ENCODE measurements at places on chromosomes 5 and 9.

- no peak for DNase-seq
Measured at GRCh38 chr5:59728356-59728755, 165.2 kb downstream of the PDE4D start.

DNA sequence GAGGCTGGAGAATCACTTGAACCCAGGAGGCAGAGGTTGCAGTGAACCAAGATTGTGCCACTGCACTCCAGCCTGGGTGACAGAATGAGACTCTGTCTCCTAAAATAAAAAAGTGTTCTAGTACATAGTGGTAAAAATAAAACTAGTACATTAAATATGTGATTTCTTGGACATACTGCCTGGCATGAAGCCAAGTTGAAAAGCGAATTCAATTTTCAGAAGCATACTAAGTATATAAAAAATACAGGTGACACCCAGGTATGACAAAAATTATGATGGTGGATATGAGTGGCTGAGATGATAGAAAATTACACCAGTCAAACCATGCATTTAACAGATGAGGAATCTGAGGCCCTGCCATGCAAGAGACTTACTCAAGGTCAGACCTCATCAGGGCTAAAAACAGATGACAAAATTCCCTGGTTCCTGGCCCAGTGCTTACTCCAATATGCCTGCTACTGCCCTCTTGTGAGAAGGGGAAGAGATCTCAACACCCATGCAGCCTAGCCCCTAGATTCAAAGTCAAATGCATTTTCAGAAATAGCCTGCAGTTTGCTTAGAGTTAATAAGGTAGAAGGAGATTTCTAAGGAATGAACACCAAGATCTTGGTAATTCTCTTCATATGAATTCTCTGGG lies 46.6 kb upstream of the GNPDA1 start:
- peak; percentile 42 for DNase-seq

DNA sequence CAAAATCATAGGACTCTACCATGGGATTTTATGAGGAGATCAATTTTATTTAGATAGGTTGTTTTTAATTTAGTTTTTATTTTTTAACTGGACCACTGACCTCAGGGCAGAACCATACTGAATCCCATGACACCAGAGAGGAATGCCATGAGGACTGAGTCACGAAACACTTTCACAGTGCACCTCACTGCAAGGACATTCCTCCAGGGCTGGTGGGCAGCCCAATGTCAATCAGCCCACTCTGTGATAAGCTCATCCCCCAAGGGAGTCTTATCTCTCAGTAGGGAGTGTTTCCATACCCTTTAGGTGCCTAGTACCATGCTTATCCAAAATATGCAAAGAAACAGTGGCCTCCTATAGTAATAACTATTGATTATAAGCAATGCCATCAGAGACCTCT lies 224.5 kb upstream of the CDH6 start:
- no peak for DNase-seq

DNA sequence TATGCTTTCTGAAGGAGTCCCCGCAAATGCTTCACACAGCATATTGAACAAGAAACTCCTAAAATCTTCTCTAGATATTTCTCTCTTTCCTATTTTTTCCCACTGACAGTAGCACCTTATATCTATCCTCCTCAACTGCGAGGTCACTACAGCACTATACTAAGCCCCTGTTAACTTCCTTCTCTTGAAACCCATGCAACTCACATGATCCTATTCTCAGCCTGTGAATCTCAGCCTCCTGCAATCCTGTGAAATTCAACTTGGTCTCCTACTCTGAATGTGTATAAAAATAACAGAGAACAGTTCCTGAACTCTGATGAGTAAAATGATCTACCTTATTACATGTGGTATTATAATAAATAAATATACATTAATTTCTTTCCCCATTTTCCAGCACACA lies 6.1 kb upstream of the PLGRKT start:
- DNase-seq: no peak

DNA sequence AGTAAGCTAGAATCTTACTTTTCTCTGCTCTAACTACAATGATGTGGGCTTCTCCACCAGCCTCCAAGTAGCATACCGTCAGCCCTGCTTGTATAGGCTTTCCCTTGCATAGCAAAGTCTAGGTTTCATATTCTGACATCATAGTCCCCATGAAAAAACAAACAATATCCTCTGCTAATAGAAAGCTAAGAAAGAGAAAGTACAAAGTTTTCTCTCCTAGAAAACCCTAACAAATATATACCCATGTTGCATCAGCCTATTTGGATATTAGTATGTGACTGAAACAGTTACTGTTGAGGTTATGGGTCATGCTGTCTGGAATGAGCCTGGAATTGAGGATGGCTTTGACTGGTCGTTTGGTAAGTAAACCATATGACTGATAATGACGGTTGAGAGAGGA lies 1696.0 kb downstream of the MAT2B start:
- peak; percentile 59 for DNase-seq

GRCh38 chr5:164326219-164326618 lies 820.8 kb downstream of the MAT2B start:
- no peak for DNase-seq

- no peak for DNase-seq
Measured at GRCh38 chr9:17825265-17825659, 246.4 kb downstream of the SH3GL2 start.

- DNase-seq: no peak
Measured at GRCh38 chr5:172679628-172680212, 38.7 kb downstream of the NEURL1B start.

DNA sequence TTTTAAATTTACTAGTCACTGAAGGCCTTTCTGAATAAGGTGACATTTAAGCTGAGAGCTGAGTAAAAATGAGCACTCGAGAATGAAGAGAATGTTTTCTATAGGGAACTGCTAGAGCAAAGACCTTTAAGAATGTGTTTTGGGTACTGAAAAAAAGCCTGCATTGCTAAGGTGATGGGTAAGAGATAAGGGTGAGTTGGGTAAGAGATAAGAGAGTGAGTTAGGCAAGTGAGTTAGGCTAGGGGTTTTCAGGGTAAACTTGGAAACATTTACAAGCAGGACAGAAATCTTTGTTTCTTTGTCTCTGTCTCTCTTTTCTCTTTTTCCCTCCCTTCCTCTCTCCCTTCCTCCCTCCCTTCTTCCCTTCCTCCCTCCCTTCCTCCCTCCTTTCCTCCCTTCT lies 5.6 kb downstream of the RAD23B start:
- no peak for DNase-seq

DNA sequence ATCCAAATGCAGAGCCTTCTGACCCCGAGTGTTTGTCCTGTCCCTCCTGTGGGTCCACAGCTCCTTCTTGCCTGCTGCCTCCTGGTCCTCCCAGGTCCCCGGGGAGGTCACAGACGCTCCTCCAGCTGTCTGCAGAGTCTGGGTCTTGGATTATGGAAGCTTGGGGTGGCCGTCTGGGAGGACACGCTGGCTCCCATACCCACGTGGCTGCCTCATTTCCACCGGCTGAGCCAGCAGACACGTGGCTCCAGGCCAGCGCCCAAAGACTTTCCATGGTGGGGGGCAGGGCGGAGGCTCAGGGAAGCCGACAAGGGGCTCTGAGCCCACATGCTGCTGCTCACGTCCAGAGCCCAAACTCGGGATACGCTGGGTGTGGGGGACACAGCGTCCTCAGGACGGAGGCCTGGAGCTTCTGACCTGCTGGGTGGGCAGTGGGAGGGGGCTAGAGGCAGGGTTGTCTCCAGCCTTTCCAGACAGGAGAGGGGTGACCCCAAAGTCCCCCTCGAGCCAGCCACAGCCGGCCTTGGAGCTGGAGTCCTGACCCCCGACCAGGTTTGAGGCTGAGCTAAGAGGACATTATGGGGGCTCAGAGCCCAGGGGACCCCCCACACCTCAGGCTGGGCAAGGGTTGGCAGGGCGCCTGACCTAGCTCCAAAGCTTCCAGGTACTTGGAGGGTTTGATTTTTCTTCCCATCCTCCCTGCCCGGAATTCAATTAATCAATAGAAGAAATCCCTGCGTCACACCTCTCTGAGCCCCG lies 24.2 kb upstream of the RNU6ATAC start:
- DNase-seq: no peak

- no peak for DNase-seq
Measured at GRCh38 chr5:7397937-7398336, 2.0 kb downstream of the ADCY2 start.

DNA sequence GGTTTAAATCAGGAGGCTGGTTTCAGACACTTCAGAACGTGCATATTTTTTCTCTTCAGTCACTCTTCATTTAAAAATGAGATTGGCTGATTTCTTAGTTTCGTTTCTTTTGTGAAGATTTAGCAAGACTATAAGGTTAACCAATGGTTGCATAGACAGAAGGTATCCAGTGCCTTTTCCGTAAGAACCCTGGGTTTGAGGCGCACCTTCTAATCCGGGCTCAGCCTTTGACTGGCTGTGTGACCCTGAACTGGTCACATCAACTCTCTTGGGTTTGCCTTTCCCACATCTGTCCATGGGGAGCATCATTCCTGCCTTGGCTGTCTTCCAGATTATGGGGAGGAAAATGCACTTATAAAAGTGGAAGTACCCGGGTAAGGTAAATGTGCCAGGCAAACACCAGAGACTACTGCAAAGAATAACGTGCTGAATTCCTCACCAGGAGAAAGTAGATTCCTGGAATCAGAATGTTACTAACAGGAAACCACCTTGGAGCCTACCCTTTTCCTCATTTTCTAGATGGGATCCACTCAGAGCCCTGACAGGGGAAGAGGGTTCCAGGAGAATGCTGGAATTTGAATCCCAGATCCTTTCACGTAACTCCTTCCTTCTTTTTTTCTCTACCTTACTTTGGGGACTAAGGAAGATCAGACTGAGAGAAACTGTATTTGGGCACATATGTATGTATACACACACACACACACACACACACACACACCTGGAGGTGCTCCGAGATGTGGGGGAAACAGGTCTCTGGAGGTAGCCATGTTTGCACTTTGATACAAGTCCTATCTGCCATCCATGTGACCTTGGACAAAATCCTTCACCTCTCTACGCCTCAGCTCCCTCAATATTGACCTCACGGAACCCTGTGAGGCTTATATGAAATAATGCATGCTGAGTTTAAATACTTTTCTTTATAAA lies 6.8 kb downstream of the HAND1 start:
- DNase-seq: no peak
